Stimulated activated CD8-positive, alpha-beta memory T cell treated with anti-CD3 and anti-CD28 coated beads, Interleukin-4, amount 100 ng/mL, for 48 hours (primary cell): ENCODE measurements at places on chromosomes 11 and 22.

- no peak for DNase-seq
These were observed 47.8 kb downstream of the PPP2R1B start for GRCh38 chr11:111718436-111718835.

DNA sequence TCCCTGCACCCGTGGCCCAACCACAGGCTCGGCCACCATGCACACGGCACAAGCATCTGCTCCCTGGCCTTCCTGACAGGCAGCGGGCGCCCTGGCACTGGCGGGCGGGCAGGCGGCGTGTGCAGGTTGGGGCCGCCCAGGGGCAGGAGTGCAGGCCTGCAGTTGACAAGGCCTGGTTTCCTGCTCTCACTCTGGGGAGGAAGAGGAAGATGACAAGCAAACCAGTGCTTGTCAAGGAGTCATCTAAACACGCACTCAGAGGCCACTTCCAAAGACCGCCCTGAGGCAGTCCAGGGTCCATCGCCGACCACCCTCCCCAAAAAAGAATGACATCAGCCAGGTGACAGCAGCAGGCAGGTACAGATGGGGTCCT, 65.3 kb upstream of the LINC01488 start:
- DNase-seq = no peak

DNA sequence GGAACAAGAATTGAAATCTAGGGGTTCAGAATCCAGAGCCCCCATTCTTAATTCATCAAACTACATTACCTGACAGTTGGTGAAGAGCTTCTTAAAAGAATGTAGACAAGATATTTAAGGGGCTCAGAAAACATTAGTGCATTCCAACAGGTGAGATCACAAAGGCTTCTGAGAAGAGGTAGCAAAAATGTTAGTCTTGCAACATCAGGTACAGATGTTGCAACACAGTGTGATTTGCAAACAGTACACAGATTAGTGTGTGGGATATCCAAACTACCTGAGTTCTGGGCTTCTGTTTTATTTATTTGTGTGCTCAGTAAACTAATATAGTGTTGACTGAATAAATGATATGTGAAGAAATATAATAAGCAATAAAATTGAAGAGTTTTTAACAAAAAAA, 11.8 kb downstream of the CASP4 start:
- DNase-seq = no peak

DNA sequence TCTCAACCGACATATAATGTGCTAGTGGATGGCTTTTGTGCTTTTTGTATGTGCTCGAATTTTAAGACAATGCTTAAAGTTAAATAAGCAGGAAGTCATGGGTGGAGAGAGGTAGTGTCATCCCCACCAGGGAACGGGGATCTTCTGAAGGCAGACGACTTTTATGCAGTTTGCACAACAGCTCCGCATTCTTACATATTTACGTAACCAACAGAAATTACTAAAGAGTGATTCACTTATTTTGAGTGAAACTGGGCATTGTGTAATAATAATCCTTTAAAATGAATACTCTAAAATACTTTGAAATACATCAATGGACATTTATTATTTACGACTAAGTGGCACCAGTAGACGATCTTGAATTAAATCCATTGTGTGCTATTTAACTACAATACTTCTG, 305.1 kb downstream of the CNTN5 start:
- DNase-seq = no peak

DNA sequence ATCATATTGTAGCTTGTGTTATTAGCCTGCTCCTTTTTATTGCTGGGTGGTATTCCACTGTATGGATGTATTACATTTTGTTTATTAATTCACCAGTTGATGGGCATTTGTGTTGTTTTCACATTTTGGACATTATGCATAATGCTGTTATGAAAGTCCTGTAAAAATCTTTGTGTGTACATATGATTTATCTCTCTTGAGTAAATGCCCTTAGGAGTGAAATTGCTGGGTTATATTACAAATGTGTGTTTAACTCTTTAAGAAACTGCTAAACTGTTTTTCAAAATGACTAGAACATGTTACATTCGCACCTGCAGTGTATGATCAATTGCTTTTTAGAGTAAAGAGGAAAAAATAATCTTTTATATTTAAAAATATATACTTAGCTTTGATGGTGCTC, 54.4 kb upstream of the TP53I11 start:
- DNase-seq = no peak

GRCh38 chr11:62673196-62673525, 1.1 kb upstream of the LBHD1 start:
- DNase-seq = no peak

- DNase-seq = no peak
These were observed 131.4 kb upstream of the UBASH3B start for GRCh38 chr11:122523846-122524805.

DNA sequence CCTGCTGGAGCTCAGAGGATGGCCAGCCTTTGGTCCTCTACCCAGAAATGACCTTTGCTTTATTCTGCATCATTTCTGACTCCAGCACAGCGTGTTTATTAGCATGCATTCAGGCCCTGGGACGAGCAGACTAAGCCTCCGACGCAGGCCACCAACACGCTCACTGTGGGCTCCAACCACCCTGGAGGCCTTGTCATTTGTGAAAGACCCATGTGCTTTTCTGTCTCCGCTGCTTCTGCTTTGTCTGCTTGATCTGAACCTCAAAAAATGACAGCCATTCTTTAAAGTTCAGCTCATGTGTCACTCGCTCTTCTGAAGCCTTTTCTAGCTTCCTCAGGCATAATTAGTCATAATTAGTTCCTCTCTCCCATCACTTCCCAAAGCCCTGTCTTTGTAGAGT, 109.1 kb upstream of the TIMP3 start:
- DNase-seq = no peak

- DNase-seq = no peak
These were observed 1.9 kb downstream of the RHBDD3 start for GRCh38 chr22:29265929-29266328.

GRCh38 chr11:47106798-47107411, 69.8 kb downstream of the ARFGAP2 start:
- DNase-seq = no peak

DNA sequence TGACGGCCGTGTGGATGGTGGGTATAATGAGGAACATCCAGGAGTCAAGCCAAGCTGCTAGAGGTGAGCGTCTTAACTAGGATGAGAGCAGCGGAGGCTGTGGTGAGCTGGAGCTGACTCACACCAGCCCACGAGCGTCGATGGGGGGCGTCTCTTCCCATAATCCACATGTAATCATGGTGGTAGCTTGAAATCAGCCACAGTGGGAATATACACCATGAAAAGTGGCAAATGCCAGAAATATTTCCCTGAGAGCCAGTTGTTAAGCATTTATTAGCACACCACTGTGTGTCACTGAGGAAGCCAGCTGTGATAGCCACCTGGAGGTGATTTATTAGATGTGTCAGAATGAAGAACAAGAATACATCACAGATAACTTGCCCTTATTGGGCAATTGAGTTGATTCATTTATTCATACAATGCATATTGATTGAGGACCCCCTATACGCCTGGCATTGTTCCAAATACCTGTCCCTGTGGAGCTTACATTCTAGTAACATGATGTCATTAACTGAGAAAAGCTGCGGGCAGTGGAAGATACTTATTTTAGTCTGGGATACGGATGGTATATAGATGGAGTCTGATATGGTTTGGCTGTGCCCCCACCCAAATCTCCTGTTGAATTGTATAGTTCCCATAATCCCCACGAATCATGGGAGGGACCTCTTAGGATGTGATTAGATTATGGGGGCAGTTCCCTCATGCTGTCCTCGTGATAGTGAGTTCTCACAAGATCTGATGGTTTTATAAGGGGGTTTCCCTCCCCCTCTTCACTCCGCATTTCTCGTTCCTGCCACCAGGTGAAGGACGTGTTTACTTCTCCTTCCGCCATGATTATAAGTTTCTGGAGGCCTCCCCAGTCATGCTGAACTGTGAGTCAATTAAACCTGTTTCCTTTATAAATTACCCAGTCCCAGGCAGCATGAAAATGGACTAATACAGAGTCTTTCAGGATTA, 473.4 kb downstream of the METTL15 start:
- no peak for DNase-seq

GRCh38 chr22:17920145-17920605, 104.2 kb downstream of the MICAL3 start:
- no peak for DNase-seq

DNA sequence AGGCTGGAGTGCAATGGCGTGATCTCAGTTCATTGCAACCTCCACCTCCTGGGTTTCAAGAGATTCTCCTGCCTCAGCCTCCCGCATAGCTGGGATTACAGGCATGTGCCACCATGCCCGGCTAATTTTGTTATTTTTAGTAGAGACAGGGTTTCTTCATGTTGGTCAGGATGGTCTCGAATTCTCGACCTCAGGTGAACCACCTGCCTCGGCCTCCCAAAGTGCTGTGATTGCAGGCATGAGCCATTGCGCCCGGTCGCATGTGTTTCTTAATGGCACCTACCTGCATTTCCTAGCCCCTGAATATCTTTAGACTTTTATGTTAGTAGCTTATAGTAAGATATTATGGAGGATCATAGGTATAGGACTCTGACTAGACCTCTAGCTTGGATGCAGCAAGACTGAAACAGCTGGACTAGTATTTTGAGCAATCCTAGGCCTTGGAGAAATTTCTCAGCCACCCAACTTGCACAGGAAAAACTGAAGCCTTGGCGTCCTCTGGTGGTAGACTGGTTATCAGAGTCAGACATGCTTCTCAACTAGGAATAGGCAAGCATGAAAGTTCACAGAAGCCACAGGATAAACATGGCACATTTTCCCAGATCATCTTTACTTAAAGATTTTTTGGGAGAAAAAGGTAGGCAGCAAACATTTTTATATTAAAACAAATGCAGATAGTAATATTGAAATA, 22.7 kb upstream of the C1QTNF4 start:
- DNase-seq = no peak

- peak; percentile 61 for DNase-seq
These were observed 1.1 kb upstream of the SUN2 start for GRCh38 chr22:38756711-38757463.

DNA sequence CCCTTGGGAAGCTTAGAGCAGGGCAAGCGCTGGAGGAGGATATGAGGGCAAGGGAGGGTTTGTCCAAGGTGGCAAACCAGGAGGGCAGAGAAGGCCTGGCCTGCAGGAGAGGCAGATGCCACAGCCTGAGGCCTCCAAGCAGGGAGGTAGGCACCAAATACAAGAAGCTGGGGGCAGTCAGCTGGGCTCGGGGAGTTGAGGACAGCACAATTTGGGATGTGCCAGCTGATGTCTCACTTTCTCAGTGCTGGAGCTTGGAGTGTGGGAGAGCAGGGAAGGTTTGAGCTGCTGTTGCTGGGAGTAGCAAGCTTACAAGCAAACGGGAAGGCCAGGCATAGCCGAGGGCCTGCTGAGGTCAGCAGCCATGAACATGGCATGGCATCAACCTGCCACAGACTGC, 4.0 kb downstream of the ZDHHC24 start:
- no peak for DNase-seq

- peak; percentile 87 for DNase-seq
These were observed 64.5 kb downstream of the AMBRA1 start for GRCh38 chr11:46529095-46529905.

- no peak for DNase-seq
These were observed 53.1 kb downstream of the ARRB1 start for GRCh38 chr11:75298191-75298975.

- no peak for DNase-seq
These were observed 658.6 kb upstream of the ANO5 start for GRCh38 chr11:21534288-21534687.
